ENCODE measurements at places on chromosomes 12 and 14.

DNA sequence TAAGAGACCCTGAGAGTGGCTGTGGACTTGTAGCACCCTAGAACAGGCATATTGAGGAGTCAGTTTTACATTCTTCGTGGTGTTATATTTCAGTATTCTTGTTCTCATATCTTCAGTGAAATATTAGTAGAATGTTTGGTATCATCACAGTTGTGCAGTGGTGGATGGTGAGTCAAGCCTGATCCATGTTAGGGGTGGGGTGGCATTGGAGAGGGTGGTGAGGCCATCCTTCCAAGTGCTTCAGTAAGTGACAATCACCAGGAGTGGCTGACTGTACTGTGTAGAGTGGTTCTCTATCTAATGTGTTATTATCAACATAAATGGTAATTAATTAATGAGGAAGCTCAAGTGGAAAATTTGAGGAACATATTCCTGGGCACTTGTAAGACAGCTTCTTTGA lies 197.7 kb upstream of the SLC16A7 start:
- no peak for DNase-seq

DNA sequence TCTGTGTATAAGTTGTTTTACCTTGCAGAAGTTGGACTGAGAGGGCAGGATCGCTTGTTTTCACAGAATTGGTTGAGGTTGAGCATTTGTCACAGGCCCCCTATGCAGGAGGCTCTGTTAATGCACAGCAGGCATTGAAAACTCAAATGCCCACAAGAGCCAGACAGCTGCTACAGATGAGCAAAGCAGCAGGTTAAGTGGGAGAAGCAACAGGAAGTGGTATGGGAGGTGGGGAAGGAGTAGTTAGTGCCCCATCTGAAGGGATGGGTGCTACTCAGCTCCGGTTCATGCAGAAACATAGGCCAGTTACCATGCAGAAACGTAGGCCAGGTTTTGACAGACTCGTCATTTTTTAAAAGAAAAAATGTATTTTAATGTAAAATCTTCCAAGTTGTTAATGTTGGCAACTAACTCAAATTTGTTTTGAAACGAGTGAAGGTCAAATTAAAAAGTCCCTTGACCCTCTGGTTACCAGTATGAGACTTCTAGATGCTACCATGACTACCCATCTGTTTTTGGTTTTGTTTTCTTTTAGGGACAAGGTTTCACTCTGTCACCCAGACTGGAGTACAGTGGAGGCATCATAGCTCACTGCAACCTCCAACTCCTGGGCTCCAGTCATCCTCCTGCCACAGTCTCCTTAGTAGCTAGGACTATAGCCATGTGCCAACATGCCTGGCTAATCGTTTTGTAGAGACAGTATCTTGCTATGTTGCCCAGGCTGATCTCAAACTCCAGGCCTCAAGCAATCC lies 84.7 kb upstream of the FRMD6 start:
- DNase-seq, result no peak

- no peak for DNase-seq
These were observed 42.1 kb downstream of the SCARB1 start for GRCh38 chr12:124821252-124822200.

DNA sequence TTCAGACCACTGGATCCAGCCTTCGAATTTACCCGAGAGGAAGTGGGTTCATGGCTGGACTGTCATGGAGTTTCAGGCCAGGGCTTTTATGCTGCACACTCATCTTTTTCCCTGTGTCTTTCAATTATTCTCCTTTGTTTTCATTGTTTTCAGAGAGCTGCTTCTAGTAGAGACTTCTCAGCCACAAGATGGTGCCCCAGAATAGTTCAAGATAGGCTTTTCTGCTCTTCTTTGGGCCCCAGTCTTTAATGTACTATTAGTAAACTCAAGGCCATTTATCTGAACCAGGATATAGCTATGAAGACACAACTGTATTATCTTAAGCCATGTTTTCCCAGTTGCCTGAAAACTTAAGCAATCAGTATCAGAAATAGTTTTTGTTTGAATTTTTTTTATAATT lies 30.4 kb upstream of the PSMA6 start:
- no peak for DNase-seq

GRCh38 chr14:71166180-71166837 lies 259.1 kb downstream of the PCNX1 start:
- DNase-seq, result peak; percentile 61

GRCh38 chr12:128381946-128382345 lies 115.0 kb downstream of the TMEM132C start:
- DNase-seq, result no peak

- DNase-seq, result no peak
These were observed 40.6 kb downstream of the GXYLT1 start for GRCh38 chr12:42104087-42104486.

DNA sequence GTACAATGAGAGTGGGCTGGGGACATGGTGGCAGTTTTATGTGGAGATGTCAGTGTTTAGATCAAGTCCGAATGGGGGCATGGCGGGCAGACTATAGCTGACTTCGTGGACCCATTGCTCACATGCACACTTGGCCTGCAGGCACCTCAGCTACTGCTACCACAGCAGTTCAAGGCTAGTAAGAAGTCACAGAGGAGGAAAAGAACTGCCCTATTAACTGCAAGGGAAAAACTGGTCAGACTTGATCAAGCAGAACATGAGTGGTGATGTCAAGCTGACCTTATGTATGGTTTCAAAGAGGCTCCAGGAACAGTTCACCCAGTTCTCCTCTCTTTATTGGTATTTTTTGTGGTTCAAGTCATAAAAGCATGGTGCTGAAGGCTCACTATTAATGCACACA lies 30.2 kb upstream of the FRS2 start:
- no peak for DNase-seq

DNA sequence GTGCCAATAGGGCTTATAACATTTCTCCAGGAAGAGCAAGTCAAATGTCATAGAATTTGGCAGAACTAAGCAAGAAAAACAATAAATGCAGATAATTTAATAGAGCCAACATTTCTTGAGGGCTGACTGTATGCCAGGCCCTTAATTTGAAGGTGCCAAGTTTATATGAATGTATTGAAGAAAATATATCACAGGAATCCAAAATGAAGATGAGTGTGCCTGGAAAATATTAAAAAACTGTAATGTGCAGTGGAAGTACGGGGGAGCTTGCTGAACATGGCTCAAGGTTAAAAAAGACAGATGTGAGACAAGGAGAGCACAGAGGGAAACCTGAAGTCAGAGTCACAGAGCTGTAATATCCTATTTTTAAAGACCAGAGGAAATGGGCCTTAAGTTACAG lies 16.4 kb downstream of the NR1H4 start:
- DNase-seq, result no peak

- no peak for DNase-seq
These were observed 46.0 kb downstream of the FAM222A start for GRCh38 chr12:109759595-109759994.
